ENCODE measurements at places on chromosomes 2 and 18. TPM values are rescaled to one million over a fixed set of nuclear protein-coding genes. Genes with fewer than 3 reads are reported as not detected.

The RTKN gene
- 6.9 TPM for total RNA-seq

- DNase-seq = no peak
Measured at GRCh38 chr2:26400723-26401122, 997 bp upstream of the DRC1 start.

The ACMSD gene
- total RNA-seq = not detected

The M1AP gene
- total RNA-seq = 0.11 TPM

The FAM124B gene
- total RNA-seq = 7.6 TPM

- no peak for DNase-seq
Measured at GRCh38 chr2:235806986-235807750, 313.3 kb downstream of the AGAP1 start.

DNA sequence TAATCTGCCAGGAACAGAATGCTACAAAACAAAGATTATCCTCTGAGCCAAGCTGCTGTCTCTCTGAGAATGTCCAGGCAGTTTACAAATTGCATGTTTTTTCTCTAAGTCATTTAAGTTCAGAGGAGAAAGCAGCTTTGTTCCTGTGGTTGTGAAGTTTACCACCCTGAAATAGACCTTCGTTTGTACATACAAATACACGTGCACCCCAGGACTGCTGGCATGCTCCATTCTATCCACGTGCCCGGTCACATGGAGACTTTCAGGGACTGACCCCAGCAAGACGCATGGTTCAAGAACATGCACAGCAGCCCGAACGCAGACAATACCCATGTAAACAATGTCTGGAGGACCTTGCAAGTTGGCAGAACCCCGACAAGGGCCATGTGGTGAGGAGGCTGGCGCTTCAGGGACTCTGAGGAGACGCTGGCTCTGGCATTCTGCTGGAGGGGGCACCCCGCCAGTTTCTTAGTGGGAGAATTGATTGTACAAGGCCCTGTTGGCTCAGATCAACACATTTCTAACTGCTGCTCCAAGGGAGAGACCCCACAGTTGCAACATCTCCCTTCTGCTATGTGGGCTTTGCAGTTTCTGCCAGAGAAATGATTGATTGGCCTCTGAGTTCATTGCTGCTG, 33.3 kb downstream of the FAM178B start:
- no peak for DNase-seq

DNA sequence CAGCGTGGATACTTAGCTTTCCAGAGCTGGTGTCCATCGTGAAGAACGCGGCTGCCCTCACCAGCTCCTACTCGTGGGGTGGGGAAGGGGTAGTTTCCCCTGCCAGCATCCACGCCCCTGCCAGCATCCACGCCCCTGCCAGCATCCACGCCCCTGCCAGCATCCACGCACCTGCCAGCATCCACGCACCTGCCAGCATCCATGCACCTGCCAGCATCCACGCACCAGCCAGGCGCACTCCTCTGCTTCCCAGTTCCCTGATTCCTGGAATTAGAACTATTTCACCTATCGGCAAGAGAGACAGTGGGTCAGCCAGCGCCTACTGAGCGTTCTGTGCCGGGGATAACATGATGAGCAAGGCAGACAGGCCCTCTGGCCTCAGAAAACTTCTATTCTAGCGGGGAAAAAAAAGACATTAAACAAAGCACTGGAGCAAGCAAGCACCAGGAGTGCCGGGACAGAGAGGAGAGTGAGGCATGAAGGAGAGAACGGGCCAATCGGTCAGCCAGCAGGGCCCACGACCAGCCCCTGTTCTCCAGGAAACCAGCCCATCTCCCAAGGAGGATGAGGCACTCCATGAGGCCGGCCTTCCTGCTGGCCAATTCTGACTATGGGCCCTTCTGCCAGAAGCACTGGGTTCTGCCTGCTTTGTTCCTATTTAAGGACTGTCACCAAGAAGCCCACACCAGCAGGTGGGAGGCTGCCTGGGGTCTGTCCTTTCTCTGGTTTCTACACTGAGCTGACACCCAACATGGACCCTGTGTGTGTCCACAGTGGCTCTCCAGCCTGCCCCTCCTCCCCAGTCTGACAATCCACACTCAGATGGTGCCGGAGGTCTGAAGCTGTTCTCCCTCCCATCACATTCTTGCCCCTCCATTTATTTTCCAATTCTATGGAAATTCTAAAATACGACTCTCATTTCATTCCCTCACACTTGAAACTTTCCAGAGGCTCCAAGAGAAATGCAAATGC, 78.4 kb upstream of the SALL3 start:
- DNase-seq = no peak

The POU3F3 gene
- total RNA-seq = not detected

DNA sequence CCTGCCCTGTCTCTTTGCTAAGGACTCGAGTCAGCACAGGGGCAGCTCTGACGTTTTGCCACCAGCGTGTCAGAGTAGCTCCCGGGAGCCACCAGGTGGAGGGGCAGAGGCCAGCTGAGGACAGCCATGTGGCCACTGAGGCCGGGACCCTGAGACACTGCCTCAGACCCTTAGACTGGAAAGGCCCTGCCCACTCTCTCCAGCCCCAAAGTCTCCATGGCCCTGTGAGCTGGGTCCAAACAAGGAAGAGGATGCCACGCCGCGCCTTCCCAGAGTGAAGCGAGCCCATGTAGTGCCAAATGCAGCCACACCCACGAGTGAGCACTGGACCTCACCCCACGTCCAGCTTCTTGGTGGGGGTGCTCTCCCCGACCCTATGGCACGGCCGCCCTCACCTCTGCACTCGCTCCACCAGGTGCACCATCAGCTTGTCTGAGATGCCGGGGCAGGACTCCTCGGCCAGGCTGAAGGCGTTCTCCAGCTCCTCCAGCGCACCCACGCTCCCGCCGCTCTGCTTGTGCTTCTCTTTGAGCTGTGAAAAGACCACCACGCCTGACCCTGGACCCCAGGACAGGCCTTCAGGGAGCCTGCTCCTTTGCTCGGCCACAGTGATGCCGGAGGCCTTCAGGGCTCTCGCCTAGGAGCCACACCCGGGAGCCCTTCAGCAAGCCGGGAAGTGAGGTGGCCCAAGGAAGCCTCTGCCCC, 12.2 kb downstream of the STK25 start:
- no peak for DNase-seq

DNA sequence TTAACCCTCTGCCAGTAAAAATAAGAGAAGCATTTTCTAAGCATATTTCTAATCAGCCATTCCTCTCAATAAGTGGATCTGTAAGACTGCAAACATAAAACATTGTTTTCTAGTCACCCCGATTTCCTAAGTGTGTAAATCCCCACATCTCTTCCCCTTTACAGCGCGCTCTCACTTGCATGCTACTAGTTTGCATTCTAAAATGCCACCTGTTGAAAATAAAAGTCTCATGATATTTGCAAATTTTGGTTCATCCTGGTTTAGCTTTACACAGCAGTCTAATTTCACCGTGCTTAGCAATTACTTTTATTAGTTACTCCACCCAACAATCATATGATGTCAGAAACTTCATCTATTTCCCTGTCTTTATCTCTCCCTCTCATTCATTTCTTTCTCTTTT, 1230.7 kb upstream of the ZEB2 start:
- no peak for DNase-seq
